ENCODE measurements at places on chromosomes 1 and 21.
A peak's percentile ranks its signal among the peaks of the same experiment; 100 is the strongest.

DNA sequence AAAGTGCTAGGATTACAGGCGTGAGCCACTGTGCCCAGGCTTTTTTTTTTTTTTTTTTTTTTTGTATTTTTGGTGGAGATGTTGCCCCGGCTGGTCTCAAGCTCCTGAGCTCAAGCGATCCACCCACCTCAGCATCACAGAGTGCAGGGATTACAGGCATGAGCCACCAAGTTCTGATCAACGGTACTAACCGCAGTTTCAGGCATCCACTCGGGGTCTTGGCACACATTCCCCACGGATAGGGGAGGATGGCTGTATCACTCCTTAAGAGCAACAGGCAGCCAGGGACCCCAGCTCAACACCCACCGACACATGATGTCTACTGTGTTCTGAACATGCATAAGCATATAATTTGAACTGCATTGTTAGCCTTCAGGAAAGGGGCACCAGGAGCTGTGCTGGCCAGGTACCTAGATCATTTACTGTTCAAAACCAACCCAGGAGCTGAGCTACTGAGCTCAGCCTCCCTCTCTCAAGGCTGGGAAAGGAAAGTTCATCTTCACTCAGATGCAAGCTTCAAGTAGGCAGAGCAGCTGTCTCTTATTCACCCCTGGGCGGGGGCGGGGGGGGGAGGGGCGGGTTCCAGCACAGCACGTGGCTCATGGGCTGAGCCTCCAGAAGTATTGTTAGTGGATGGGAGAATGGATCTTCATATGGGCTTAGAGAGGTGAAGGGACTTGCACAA is 24.7 kb downstream of the CAPZB start:
- peaks cover 43% of the 10 kb centered on the region for H3K36me3 ChIP-seq
- H3K27me3 ChIP-seq: no peaks in the 10 kb centered on the region
- peak; percentile 64 for DNase-seq
- H3K27ac ChIP-seq: peak overlapping the region; percentile 89

- H3K27ac ChIP-seq: no peak overlapping the region
These were observed 4.7 kb downstream of the DNALI1 start for GRCh38 chr1:37561133-37562132.

GRCh38 chr1:65630855-65631254 is 161.8 kb upstream of the PDE4B start:
- no peaks in the 10 kb centered on the region for H3K4me1 ChIP-seq
- no peak overlapping the region for H3K4me3 ChIP-seq
- no peaks in the 10 kb centered on the region for H3K36me3 ChIP-seq
- no peak overlapping the region for H3K27ac ChIP-seq
- no peaks in the 10 kb centered on the region for H3K27me3 ChIP-seq

DNA sequence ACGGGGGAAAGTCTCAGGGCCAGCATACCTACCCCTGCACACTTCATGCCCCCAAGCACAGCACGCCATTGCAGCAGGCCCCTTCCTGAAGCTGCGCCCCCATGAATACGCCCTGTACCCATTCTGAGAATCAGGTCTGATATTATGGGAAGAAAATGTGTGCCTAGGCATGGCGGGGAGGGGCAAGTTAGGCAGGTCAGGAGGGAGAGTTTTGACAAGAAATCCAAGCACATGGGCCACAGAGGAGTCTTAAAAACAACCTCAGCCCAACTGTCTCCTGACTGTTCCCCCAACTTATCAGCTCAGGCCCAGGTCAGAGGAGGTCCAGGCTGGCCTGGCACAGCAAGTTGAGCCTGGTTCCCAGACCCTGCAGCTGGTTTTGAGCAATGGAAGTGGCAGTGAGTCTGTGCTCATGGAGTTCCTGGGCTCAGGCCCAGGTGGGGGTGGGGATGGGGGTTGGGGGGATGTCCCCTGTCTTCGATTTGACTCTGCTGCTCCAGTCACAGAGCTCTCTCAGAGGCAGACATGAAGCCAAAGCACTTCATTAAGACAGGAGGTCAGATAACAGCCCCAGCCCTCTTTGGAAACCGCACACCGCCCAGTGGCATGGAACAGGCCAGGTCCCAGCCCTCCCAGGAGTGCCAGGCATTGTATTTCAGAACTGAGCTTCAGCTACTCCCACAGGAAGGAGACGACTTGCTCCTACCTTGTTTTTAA is 20.6 kb upstream of the BCAR3 start:
- H3K4me1 ChIP-seq: peaks cover 6% of the 10 kb centered on the region
- no peak overlapping the region for H3K4me3 ChIP-seq
- H3K27me3 ChIP-seq: peaks cover 4% of the 10 kb centered on the region
- no peak for DNase-seq
- H3K27ac ChIP-seq: no peak overlapping the region
- no peaks in the 10 kb centered on the region for H3K36me3 ChIP-seq

DNA sequence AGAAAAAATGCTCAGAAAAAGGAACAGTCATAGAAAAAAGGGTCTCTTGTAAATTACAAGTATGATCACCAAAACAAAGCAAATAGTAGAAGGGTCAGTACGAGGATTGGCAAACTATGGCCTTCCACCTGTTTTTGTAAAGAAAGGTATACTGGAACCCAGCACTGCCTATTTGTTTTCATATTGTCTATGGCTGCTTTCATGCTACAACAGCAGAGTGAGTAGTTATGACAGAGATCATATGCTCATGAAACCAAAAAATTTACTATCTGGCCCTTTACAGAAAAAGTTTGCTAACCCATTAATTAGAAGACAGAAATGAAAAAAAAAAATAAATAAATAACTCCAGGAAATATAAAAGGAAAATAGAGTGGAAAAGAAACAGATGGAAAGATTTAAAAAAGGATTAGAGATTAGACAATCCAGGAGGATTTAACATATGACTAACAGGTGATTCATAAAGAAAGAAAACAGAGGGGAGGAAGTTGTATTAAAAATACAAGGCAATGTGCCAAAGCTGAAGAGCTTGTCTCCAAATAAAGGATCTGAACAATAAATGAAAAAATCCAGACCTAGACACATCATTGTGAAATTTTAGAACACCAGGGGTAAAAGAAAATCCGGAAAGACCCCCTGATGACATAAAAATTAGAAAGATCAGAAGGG is 108.5 kb upstream of the SERTAD4 start:
- H3K36me3 ChIP-seq: no peaks in the 10 kb centered on the region
- H3K4me1 ChIP-seq: no peaks in the 10 kb centered on the region
- H3K4me3 ChIP-seq: no peak overlapping the region
- no peak for DNase-seq
